Progenitor cell of endocrine pancreas (in vitro differentiated cells): ENCODE measurements at places on chromosomes 11 and 22. TPM values are rescaled to one million over a fixed set of nuclear protein-coding genes. Genes with fewer than 3 reads are reported as not detected.

MAPK12 gene
- 53.7 and 54.6 TPM in 2 replicates for total RNA-seq

RABL2B gene
- total RNA-seq = 88.6 and 88.7 TPM in 2 replicates

SCGB1D1 gene
- not detected in 2 replicates for total RNA-seq

OR10G6 gene
- total RNA-seq = not detected in 2 replicates

GNG3 gene
- 1.8 and 2.0 TPM in 2 replicates for total RNA-seq

OR4A16 gene
- not detected in 2 replicates for total RNA-seq

KDM4E gene
- total RNA-seq = not detected in 2 replicates

TUBGCP6 gene
- 62.0 and 70.9 TPM in 2 replicates for total RNA-seq

TRIM22 gene
- total RNA-seq = 0.89 and 1.7 TPM in 2 replicates

BEST1 gene
- 0.34 and 0.44 TPM in 2 replicates for total RNA-seq

ZNF70 gene
- total RNA-seq = 8.9 and 9.8 TPM in 2 replicates

STARD10 gene
- 212 and 220 TPM in 2 replicates for total RNA-seq

DNA sequence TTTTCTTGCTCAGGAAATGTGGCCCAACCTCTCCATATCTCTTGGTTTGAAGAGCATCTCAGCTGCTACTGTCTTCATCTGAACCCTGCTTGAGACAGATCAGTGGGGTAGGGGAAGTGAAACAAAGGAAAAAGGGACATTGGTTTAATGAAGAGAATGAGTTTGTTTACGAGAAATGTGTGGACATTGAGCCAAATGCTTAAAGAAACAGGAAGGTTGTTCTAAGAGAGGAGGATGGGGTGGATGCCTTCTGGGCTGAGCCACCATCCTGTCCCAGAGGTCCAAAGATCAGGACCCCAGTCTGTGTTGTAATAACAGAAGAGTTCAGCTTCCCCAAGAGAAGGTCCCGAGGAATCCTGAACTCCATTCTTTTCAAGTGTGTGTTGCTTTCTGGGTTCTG lies 369.7 kb downstream of the INSC start:
- DNase-seq = no peak

DNA sequence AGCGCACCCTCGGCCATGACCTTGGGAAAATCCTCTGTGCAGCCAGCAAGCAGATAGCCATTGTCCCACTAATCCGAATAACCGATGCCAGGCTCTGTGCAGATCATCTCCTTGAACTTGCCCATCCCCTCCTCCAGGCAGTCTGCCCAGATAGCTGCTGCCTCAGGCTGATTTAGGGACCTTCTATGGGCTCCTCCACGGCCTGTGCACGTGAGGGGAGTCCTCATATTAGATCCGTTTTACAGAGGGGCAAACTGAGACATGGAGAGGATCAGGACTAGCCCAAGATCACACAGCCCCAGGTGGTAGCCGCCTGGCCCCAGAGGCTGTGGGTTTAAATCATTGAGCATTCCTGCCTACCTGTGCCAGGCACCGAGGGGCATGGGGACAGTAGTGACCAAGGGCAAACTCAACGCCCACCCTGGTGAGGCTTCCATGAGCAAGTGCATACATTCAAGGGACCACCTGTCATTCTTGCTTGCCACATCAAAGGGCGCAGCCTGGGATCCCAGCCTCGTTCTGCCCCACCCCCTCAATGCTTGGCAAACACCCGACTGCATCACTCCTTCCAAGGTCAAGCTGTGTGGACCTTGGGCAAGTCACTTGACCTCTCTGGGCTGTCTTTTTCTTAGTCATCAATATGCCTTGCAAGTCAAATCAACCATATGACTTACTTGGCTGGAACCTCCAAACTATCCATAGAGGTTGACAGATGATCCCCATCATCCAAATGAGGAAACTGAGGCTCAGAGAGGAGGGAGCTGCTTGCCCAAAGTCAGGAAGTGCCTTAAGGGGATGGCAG lies 131.6 kb downstream of the MN1 start:
- DNase-seq = no peak

GRCh38 chr22:22681221-22681739 lies 36.9 kb downstream of the GGTLC2 start:
- no peak for DNase-seq

- no peak for DNase-seq
Observed at GRCh38 chr11:20566591-20567434, 32.6 kb upstream of the SLC6A5 start.

DNA sequence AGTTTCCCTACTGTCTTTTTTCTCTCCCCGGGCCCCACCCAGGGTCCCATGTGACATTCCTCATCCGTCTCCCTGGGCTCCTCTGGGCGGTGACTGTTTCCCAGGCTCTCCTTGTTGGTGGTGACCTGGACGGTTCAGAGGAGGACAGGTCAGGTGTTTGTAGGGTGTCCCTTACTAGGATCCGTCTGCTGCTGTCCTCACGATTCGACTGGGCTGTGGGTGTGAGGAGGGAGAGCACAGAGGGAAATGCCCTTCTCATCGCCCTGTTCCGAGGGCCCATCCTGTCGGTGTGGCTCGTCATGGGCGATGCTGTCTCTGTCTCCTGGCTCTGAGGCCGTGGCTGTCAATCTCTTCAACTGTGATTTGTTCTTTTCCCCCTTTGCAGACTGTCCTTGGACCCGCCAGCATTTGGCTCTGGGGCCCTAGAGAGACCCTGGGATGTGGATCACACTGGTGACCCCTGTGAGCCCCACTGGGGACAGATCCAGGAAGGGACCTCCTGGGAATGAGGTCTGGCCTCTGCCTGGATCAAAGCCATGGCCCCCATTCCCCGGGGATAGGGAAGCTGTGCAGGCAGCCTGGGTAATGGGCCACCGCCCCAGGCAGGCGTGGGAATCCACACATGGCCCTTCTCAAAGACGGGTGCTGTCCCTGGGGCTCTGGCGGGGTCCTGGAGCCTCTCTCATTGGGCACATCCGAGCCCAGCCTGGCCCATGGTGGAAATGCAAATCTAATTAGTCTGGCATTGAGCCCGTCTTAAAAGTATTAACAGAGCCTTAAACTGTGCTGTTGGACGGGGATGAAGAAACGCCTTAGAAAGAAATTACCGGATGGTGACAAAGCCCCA lies 46.8 kb upstream of the KCNQ1OT1 start:
- DNase-seq = no peak

DNA sequence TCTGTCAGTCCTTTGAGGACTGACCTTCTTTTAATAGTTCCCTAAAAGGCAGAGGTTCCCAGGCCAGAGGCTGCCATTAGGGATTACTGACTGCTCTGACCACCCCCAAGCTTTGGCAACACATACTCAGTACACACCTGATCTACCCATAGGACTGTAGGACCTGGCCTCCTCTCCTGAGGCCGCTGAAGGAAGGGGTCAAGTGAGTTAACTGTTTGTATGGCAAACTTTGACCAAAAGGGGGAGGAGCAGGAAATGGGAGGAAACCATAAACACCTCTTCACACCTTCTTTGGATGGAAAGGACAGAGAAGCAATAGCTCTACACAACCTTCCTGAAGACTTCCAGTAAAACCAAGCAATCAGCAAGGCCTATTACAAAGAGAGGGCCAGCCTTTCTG lies 104.0 kb downstream of the APOL5 start:
- DNase-seq = no peak

DNA sequence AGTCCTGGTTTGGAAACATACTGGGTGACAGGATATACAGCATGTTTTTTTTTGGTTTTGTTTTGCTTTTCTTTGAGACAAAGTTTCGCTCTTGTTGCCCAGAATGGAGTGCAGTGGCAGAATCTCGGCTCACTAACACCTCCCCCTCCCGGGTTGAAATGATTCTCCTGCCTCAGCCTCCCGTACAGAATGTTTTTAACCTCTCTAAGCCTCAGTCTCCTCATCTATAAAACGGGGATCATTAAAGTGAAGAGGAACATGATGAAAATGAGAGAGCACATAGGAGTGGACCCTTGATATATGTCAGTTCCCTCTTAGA lies 28.1 kb upstream of the SCARF2 start:
- DNase-seq = no peak

DNA sequence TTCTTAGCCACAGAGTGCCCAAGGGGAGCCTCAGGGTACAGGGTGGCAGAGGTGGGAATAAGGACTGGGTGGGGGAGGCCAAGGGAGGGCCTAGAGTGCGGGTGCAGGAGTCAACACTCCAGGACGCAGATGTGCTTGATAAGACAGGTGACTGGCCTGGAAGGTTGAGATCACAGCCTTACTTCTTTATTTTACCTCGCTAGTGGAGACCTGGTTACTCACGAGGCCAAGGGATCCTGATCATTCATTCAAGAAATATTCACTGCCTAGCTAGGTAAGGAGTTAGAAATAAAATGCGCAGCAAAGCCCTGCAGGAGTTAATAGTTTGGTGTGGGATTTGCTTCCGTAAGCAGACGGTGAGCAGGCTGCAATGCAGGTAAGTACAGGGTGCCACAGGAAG lies 13.2 kb upstream of the PEX26 start:
- DNase-seq = no peak

GRCh38 chr11:57597916-57598830 lies 688 bp downstream of the SERPING1 start:
- peak; percentile 75 for DNase-seq

DNA sequence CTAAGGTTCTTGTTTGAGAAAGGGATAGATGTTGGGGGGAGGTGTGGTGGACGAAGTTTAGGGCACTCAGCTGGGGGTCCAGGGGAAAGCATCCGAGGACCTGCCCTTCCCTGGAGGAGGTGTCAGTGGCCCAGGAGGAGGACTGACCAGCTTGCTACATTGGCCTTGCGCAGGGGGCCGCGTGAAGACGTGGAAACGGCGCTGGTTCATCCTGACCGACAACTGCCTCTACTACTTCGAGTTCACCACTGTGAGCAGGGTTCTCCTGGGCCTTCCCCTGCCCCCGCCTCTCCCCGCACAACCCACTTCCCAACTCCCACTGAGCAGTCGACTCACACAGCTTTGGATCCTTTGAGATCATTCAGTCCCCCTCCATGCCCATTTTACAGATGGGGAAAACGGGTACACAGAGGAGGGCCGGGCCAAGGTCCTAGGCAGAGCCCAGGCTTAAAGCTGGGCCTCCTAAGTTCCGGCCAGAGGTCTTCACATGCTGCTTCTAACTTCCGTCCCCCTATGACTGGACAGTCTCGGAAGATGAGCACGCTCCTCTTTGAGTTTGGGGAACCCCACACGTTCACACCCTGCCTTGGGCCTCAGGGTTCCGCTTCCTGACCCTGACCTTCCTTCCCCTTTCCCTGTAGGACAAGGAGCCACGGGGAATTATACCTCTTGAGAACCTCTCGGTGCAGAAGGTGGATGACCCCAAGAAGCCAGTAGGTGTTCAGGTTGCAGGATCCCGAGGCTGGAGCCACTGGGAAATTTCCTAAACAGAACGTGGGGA lies 28.7 kb downstream of the CYTH4 start:
- DNase-seq = no peak

- DNase-seq = no peak
Observed at GRCh38 chr11:33273656-33274055, 16.5 kb downstream of the HIPK3 start.

DNA sequence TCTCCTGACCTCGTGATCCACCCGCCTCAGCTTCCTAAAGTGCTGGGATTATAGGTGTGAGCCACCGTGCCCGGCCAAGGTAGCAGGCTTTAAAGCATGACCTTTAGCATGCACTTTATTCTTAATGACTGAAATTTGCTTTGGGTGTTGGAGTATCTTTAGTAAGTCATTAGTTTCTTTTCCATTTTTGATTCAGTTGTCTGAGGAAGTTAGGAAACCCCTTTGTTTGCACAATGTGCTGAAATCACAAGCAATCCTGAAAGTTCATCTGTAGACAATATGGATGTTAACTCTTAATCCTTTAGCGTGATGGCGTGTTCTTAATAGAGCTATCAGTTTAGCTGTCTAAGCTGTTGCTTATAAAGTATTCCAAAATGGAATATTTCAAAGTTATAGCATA lies 16.8 kb downstream of the SDHD start:
- DNase-seq = no peak

- DNase-seq = no peak
Observed at GRCh38 chr11:116895048-116895757, 57.8 kb upstream of the APOA1 start.

DNA sequence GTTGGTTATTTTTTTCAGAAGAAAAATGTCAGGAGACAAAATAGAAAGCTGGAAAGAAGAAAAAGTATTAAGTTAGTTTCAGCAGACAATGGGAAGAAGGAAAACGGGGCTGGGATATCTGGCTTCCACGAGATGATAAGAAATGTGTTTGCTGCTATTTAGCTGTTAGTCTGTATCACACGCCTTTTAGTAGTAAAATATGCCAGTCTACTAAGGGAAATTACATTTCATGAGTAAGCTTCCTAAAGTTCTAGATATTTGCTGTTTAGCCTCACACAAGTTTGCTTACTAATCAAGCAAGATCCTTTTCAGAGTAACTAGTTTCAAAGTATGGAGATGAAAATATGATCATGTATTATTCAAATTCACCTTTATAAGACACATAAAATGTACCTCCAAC lies 1.5 kb downstream of the OR51B4 start:
- no peak for DNase-seq

DNA sequence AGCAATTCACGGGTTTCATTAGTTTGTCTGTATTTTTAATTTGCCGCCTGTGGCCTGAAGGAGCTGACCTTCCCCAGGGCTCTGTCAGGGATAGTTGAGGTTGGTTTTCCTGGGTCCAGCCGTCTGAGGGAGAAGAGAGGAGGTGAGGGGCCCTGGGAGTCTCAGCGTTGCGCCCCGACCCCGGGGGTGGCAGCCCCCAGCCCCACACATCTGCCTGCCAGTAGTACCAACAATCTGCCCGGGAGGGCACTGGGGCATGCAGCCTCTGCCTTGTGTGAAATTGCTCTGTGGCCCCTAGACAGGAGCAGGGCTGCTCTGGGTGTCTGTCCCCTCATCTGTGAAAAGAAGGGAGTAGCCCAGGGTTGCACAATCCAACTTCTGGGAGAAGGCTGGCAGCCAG lies 6.6 kb downstream of the B3GAT1 start:
- no peak for DNase-seq

DNA sequence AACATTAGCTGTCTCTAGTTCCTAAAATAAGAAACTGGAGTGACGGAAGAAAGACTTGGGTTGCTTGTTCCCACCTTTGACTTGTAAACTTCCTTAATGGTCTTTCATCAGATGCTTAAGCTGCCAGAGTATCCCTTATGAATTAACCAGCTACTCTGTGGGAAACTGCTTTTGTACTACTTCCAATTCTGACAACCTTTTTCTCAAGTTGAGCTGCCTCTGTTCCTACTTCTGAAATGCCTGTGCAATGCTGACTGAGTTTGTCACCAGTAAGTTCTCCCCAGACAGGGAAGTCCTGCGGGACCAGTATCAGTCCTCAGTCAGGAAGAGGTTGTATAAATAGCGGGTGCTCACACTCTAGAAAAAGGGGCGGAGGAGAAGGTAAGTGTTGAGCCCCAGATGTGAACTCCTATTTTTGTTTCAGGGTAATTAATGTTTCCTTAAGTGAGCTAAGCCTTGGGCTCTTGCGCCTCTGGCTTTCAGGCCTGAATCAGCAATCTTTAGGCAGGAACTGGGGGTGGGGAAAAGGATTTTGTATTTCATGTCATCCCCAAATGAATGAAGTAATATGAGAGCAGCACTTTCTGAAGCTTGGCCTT lies 67.2 kb downstream of the CECR2 start:
- no peak for DNase-seq
